ENCODE measurements at places on chromosomes 16 and 17. TPM values are rescaled to one million over a fixed set of nuclear protein-coding genes. Genes with fewer than 3 reads are reported as not detected.

The TUBB3 gene
- total RNA-seq: 3,960 TPM

DNA sequence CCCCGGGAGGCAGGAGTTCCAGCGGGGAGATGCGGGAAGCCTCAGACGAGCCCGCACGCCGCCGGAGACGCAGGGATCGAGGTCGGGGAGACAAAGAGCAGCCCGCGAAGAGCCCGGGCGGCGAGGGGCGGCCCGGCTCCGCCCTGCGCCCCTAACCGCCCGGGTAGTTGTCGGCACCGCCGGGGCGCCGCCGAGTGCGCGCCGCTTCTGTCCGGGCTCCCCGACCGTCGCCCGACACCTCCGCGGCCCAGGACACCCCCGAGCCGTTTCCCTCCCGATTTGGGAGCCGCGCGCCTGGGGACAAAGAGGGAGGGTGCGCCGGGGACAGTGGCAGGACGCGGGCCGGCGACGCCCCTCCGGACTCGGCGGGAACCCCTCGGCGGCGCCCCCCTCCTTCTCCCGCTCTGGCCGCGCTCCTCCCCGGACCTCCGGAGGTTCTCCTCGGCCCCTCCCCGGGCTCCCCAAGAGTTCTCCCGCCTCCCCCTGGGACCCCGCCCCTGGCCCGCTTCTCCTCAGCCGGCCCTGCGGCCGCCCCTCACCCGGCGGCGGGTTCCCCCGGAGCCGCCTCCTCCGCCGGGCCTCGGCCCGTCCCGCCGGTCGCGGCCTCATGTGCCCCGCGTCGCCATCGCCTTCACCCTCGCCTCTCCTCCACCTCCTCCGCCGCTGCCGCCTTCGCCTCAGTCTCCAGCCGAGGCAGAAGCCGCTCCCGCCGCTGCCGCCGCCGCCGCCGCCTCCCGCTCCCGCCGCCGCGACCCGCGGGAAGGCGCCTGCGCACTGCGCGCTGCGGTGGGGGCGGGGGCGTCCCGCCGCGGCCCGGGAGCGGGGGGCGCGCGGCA is at the start of gene GJC1:
TSS of gene GJC1 (minus strand) at position 765 of the 836 bp plus-strand sequence. CDS start 24,470 bp downstream, outside the sequence.
- H3K27ac ChIP-seq: peak within 1 kb of the TSS; percentile 94
- DNase-seq: peak; percentile 74
- H3K27me3 ChIP-seq: peaks cover 14% of the 10 kb centered on the region

- H3K36me3 ChIP-seq: peaks cover 9% of the 10 kb centered on the region
- no peak for DNase-seq
- no peak overlapping the region for H3K27ac ChIP-seq
- H3K4me3 ChIP-seq: no peak overlapping the region
- H3K4me1 ChIP-seq: peaks cover 21% of the 10 kb centered on the region
- H3K27me3 ChIP-seq: peaks cover 7% of the 10 kb centered on the region
Measured at GRCh38 chr17:72916991-72917390, 175.5 kb downstream of the SLC39A11 start.

The KRT27 gene
- not detected for total RNA-seq

The ARL17A gene
- 16.5 TPM for total RNA-seq

The TLCD2 gene
- 0.96 TPM for total RNA-seq

The G6PC1 gene
- not detected for total RNA-seq

The JUP gene
- 252 TPM for total RNA-seq

DNA sequence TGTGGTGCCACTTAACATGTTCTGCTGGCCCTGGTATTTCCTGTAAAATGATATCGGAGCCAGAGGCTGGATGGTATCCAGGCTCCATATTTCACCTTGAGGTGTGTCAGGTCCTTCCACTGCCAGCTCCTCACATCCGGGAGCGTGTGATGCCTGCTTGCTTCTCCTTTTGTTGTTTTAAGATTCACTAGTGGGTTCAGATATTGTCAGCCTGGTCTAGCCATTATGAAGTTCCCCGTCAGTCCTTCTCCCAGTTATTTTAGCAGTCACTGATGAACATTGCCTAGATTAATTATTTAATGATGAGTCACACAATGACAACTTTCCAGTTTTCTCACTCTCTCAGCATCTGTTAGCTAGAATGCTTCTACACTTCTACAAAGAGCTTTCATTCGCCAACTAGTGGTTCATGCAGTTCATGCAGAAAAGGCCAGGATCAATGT is 11.3 kb downstream of the DNAAF1 start:
- H3K4me3 ChIP-seq: no peak overlapping the region
- H3K27me3 ChIP-seq: no peaks in the 10 kb centered on the region
- peaks cover 4% of the 10 kb centered on the region for H3K4me1 ChIP-seq
- no peak for DNase-seq
- no peak overlapping the region for H3K27ac ChIP-seq
